ENCODE measurements at places on chromosomes 6 and 20. TPM values are rescaled to one million over a fixed set of nuclear protein-coding genes. Genes with fewer than 3 reads are reported as not detected.
A peak's percentile ranks its signal among the peaks of the same experiment; 100 is the strongest.

DNA sequence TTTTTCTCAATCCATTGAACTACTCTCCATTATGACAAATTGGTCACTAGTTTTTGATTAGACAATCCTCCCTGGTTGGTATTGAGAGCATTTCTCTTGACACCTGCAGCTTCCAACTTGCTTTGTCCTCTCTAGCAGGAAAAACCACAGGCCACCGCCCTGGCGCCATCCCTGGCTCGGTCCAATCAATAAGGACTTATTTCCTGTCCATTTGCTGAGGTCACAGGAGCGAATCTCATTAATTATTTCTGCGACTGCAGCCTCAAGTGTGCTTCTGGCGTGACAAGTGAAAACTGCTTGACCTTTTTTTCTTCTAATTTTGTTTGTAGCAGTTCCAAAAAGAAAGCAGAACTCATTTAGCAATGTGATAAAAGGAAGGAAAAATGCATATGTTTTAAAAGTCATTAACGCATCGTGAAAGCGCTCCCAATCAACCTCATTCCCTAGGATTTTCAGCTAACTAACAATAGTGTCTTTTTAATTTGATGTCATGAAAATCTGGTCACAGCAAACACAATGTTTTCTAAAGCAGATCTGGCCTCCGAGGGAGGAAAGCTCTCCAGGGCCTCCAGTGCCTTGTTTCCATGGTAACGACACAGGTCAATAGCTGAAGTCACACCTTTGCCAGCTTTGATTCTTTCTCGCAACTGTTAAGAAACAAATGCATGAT is 39.0 kb upstream of the BEND3 start:
- H3K36me3 ChIP-seq: no peaks in the 10 kb centered on the region
- no peak overlapping the region for H3K27ac ChIP-seq
- DNase-seq: no peak

DNA sequence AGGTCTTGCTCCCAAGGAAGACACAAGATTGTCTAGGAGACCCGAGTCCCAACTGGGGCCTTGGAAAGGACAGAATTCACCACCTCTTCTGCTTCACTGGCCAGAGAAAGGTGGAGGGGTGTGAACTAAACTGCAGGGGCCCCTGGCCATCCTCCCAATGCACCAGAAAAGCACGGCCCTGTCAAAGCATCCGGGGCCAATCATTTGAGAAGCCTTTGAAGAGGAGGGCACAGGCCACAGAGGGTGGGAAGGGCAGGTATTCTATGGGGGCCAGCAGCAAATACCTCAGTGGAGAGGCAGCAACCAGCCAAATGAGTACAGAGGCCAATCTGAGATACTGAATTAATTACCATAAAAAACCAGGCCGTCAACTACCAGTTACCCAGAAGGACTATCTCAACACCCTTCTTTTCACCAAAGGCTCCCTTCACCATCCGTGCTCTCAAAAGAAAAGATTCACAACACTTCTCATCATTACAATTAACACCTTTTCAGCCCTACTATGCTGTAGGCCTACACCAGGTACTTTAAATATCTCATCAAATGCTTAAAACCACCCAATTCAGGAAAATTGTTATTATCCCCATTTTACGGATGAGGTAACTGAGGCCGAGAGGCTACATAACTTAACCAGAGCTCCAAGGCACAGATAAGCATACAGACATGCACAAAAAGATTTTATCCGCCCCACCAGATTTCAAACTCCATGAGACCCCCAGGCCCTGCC is 50.7 kb downstream of the TRERF1 start:
- H3K27me3 ChIP-seq: no peaks in the 10 kb centered on the region
- H3K27ac ChIP-seq: peak overlapping the region; percentile 86
- no peak for DNase-seq

GRCh38 chr20:57128044-57128757 is 138.2 kb downstream of the BMP7 start:
- no peaks in the 10 kb centered on the region for H3K4me1 ChIP-seq
- 0 out of 2 replicates have a peak, but pooled peaks cover 4% of the 10 kb centered on the region for H3K27me3 ChIP-seq
- no peak overlapping the region for H3K4me3 ChIP-seq
- no peaks in the 10 kb centered on the region for H3K36me3 ChIP-seq

DNA sequence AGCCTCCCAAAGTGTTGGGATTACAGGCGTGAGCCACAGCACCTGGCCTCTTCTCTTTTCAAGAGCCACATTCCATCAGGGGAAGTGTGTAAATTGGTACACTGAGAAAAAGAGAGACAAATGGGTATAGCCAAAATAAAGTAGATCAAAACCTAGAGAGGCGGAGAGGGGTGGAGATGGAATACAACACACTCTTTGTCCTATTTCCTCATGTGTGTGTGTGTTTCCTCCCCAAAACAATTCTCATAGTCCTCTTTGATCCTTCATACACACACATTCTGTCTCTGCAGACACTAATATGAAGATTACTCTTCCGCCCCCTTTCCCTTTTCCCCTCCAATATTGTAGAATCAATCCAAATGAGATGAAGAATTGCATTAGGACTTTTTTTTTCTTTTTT is 16.0 kb downstream of the PXT1 start:
- H3K27me3 ChIP-seq: no peaks in the 10 kb centered on the region
- H3K4me3 ChIP-seq: no peak overlapping the region
- H3K4me1 ChIP-seq: peaks cover 6% of the 10 kb centered on the region
- H3K36me3 ChIP-seq: no peaks in the 10 kb centered on the region

THBD gene
- total RNA-seq: 0.39 TPM
